ENCODE measurements at places on chromosomes 4 and X. TPM values are rescaled to one million over a fixed set of nuclear protein-coding genes. Genes with fewer than 3 reads are reported as not detected.
A peak's percentile ranks its signal among the peaks of the same experiment; 100 is the strongest.

DNA sequence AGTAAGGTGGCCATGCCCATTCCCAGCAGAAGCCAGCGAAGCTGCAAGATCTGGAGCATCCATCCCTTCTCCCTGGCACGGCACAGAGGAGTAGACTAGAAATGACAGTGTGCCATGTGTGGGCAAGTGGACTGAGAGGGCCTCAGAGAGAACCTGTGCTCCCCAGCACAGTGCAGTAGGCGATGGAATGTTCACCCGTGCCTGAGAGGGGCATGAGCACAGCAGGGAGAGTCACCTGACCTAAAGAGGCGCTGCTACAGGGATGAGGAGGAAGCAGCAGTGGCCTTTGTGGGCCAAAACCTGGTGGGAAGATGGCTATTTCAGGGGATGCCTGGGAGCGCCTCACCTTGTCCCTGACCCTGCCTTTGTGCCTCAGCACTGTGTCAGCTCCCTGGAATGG, 8.0 kb upstream of the CDKN2AIP start:
- DNase-seq = no peak

GRCh38 chrX:40524423-40524822, 56.3 kb upstream of the ATP6AP2 start:
- DNase-seq = no peak

GRCh38 chr4:126341927-126342326, 1027.2 kb downstream of the FAT4 start:
- no peak for DNase-seq

GRCh38 chr4:182447767-182448280, 204.6 kb downstream of the TENM3 start:
- no peak for DNase-seq

DNA sequence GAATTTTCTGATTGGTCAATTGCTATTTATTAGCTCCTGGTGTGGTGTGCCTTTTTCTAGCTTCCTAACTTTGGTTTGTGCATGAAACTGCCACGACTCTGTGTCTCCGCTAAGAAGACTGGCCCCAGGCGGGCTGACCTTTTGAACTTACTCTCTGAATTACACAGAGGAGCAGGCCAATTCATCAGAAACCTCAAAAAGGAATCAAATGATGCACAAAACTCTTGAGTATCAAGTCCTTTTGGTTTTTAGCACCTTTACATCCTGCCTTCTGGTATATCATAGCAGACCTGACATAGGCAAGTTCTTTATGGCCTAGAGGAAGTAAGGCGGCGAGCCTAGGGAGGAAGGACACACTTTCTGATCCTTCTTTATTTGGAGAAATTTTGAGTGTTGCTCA, 17.6 kb downstream of the TKTL1 start:
- no peak for DNase-seq

DNA sequence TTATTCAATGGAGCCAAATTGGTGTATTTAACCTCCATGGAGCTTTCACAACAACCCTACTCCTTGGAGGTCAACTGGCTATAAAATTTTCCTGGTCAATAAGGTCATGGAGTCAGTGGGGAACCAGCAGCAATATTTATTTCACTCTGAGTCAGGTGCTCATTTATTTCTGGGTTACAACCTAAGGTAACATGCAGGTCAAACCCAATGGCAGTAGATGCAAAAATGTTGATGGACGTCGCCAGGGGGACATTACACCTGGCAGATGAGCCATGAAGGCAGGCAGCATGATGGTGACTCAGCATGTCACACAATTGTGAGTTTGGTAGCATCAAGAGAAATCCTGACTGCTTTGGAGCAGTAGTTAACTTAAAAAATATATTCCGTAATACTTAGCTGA, 514.1 kb downstream of the IL15 start:
- DNase-seq = no peak

GRCh38 chr4:37359261-37359660, 114.7 kb downstream of the NWD2 start:
- DNase-seq = no peak

- no peak for DNase-seq
Observed at GRCh38 chrX:17072301-17072700, 125.8 kb downstream of the REPS2 start.

DNA sequence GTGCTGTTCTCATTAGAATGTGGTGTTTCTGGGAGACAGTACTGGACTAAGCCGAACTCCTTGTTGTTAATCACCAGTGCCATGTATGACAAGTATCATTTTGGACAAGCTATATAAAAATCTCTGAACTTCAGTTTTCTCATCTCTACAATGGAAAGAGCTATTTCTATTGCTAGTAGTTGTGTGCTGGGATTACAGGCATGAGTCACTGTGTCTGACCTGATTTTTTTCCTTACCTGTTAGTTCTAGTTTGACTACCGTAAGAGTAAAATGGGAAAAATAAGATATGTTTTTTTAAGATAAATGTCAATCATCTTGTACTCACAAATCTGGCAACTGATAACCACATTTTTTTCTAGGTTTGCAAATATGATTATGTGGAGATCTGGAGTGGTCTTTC, 192.3 kb downstream of the TLL1 start:
- DNase-seq = no peak

DNA sequence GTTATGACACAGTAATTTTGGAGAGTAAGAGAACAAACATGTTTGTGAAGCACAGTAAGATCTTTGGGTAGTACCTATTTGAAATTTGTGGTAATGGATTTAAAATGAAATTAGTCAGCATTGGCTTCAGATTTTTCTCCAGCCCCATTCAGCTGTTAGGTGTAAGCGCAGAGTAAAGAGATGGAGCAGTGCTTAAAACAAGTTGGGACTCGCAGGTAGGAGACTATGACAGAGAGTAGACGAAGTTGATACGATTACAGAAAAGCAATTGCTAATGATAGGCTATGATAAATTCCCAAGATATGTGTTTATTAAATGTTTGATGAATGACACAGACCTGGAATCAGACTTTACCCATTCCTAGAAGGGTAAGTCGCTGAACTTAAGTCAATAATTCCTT, 72.6 kb downstream of the CHIC2 start:
- DNase-seq = no peak

- DNase-seq = no peak
Observed at GRCh38 chr4:67659065-67659464, 41.9 kb downstream of the UBA6 start.

GRCh38 chr4:190014771-190015537, 12.1 kb downstream of the FRG2 start:
- no peak for DNase-seq

DNA sequence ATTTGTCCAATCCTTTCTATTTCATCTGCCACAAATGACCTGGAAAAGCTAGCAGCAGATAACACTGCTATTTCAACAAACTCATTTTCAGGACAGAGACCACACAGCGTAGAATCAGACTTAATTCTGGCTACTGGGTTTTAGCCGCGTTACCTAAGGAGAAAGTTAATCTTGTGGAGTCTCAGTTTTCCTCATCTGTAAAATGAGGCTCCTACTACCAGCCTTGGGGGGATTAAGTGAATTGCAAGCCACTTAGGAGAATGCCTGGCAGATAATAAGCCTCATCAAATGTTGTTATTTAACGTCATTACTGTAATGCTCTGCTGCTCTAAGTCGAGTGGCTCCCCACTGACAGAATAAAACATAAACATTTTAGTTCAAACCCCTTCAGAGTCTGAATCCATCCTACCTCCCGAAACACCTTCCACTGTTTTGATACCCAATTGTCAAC, 1.4 kb downstream of the CCNI start:
- no peak for DNase-seq

GRCh38 chrX:151393514-151393913, 3.5 kb upstream of the VMA21 start:
- peak; percentile 39 for DNase-seq

DNA sequence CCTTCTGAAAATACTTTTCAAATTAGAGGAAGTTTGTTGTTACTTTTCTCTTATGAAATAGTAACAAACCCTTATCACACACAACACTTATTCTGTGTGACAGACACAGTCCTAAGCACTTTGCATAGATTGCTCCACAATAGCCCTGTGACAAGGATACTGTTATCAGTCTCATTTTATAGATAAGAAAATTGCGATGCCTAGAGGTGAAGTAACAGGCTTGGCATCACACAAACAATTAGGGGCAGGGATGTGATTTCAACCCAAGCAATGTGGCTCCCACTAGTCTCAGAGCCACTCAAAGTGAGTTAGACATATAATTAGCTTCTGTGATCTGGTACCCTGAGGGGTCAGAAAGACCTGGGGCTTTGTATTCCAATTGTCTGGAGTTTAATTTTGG, 339.9 kb downstream of the FBXO8 start:
- DNase-seq = no peak

DNA sequence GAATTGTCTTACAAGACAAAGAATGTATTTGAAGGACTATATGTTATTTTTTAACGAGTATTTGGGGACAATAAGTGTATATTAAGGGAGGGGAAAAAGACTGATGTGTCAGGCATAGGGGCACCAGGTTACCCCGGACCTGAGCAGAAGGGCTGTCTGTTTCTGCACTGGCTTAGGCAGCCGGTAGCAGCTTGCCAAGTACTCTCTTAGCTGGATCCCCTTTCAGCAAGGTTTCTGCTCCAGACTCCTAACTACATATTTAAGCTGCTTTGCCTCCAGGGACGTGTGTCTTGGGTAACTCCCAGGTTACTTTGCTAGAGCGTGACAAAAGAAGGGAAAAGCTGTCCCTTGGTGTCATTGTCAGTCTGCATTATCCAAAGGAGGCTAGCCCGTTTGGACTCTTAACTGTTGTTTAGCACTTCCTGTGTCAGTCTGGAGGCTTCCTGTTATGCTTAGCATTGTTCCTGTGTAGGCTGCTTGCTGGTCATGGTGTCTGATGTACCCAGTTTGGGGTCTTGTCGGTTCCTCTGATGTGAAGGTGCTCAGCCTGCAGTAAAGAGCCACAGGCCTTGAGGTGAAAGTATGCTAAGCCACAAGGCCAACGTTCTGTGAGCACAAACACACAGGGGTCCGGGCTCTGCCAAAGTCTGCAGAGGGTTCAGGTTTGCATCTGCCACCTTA, 11.6 kb downstream of the CXCR3 start:
- DNase-seq = peak; percentile 26

DNA sequence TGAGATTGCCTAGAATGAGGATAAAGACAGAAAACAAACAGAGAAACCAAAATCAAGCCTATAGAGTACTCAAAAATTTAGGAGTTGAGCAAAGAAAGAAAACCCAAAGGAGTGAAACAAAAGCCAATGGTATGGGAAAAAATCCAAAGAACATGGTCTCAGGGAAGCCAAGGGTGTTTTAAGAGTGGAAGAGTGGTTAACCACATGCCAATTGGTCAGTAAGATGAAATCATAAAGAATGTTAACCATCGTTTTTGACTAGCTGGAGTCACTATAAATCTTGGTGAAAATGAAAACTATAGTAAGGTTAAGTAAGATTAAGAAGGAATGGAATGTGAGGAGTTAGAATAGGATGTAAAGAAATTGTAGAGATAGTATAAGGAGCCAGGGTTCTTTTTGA, 64.7 kb upstream of the RPL34 start:
- DNase-seq = no peak

- no peak for DNase-seq
Observed at GRCh38 chr4:8892556-8893226, 21.1 kb upstream of the HMX1 start.

DNA sequence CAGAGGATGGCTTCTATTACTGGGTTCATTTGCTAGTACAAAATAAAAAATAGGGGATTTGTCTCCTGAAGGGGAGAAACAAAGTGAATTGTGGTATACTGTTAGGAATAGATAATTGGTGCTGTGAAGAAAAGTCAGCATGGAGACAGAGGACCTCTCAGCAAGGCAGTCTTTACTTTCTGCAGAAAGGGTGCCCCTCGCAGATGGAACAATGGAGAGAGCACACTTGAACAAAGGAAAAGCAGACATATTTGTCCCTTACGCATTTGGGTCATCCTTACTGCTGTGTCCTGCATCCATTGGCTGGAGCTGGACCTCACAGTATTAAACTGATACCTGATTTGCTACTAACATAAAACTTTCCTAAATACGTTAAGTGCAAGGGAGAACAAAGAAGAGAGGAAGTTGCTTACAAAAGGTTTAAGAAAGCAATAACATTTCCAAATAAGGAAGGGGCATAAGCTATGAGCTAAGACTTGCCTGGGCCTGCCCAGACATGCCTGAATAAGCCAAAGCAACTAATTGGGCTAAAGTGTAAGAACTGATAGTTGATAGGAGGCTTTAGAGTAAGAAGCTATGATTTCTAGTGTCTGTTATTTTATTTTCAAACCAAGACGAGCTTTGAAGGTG, 83.8 kb downstream of the CCKAR start:
- no peak for DNase-seq

DNA sequence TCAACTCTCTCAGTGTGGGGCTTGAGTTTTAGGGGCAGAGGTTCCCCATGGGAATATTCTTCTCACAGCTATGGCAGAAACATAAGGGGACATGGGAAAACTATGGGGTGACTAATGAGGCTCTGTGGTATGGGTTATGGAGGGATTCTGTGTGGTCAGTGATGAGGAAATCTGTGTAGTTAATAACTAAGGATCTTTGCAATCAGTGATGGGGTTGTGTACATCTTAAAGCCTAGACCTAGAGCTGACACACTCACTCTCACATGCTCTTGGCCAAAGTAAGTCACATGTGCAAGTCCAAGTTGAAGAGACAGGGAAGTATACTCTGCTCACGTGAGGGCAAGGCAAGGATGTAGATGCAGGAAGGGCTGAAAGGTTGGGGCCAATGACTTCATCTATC, 86.4 kb upstream of the UXT start:
- DNase-seq = no peak

DNA sequence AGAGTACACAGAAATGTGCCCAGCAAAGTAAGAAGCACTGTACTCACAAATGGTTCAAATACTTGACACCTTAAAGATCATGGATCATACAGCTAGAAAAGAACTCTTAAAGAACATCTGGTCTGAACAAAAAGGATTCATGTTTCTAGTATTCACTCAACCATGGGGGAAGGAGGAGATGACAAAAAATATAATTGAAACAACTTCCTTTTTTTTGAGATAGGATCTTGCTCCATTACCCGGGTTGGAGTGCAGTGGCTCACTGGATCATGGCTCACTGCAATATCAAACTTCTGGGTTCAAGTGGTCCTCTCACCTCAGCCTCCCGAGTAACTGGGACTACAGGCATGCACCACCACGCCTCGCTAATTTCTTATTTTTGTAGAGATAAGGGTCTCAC, 6.0 kb downstream of the DHX15 start:
- DNase-seq = no peak

DNA sequence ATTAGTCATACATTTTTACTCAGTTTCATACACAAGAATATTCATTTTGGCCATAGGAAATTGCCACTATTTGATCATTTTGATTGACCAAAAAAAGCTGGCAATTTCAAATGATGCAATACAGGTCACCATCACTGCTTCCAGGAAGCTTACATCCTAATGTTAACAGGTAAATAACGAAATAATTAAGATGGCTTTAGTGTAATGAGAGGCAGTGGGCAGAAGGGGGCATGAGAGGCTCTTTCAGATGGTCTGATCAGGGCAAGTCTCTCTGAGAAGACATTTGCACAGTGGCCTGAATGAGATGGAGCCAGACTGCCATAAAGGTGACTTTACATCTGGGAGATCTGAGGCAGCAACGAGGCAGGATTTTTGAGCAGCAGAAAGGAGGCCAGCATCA, 170.7 kb downstream of the SLIT2 start:
- peak; percentile 55 for DNase-seq

The TCEAL2 gene
- total RNA-seq = not detected

The HMGN5 gene
- total RNA-seq = 15.3 TPM

The ATP1B4 gene
- not detected for total RNA-seq

The CEP135 gene
- 41.4 TPM for total RNA-seq

The CXCL1 gene
- not detected for total RNA-seq

All from OCI-LY7 (cell line).